Fibroblast of lung (primary cell): ENCODE measurements at places on chromosomes 11 and 22. TPM values are rescaled to one million over a fixed set of nuclear protein-coding genes. Genes with fewer than 3 reads are reported as not detected.

The P2RX3 gene
- not detected in 2 replicates for total RNA-seq

The C22orf15 gene
- 2.5 and 3.9 TPM in 2 replicates for total RNA-seq

The BTG4 gene
- total RNA-seq: under 0.01 and 0.33 TPM in 2 replicates

The GAB4 gene
- not detected in 2 replicates for total RNA-seq

The JAML gene
- total RNA-seq: not detected in 2 replicates
